ENCODE measurements at places on chromosomes 1 and 21. TPM values are rescaled to one million over a fixed set of nuclear protein-coding genes. Genes with fewer than 3 reads are reported as not detected.

- peak overlapping the region; percentile 17 for H3K4me3 ChIP-seq
- H3K36me3 ChIP-seq = no peaks in the 10 kb centered on the region
- peaks cover 11% of the 10 kb centered on the region for H3K4me1 ChIP-seq
- H3K27me3 ChIP-seq = peaks cover 19% of the 10 kb centered on the region
Measured at GRCh38 chr1:16026723-16027484, 5.1 kb downstream of the CLCNKA start.

DNA sequence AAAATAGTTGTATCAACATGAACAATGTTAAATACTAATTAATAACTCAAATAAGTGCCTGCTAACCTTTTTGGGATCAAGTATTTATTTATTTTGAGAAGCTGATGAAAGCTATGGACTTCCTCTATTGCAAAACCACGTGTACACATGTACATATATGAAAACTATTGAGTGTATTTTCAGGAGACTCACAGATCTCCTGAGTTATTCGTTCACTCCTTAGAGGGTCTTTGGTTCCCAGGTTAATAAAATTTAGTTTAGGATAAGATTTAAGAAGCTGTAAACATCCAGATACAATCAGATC lies 130.5 kb downstream of the DISC1 start:
- no peak overlapping the region for H3K4me3 ChIP-seq
- H3K27me3 ChIP-seq = no peaks in the 10 kb centered on the region
- DNase-seq = no peak
- H3K27ac ChIP-seq = no peak overlapping the region

- H3K27ac ChIP-seq = no peak overlapping the region
- no peaks in the 10 kb centered on the region for H3K4me1 ChIP-seq
- H3K27me3 ChIP-seq = no peaks in the 10 kb centered on the region
- H3K36me3 ChIP-seq = peaks cover 91% of the 10 kb centered on the region
Measured at GRCh38 chr1:160354388-160354985, 11.3 kb downstream of the NCSTN start.

- H3K4me1 ChIP-seq = no peaks in the 10 kb centered on the region
- no peak for DNase-seq
- no peaks in the 10 kb centered on the region for H3K36me3 ChIP-seq
- no peak overlapping the region for H3K27ac ChIP-seq
- no peaks in the 10 kb centered on the region for H3K27me3 ChIP-seq
Measured at GRCh38 chr1:178407655-178408054, 89.1 kb downstream of the CLEC20A start.

GRCh38 chr1:166193057-166193698 lies 26.4 kb upstream of the FAM78B start:
- H3K36me3 ChIP-seq = no peaks in the 10 kb centered on the region
- no peak overlapping the region for H3K27ac ChIP-seq
- H3K4me1 ChIP-seq = no peaks in the 10 kb centered on the region
- no peaks in the 10 kb centered on the region for H3K27me3 ChIP-seq

DNA sequence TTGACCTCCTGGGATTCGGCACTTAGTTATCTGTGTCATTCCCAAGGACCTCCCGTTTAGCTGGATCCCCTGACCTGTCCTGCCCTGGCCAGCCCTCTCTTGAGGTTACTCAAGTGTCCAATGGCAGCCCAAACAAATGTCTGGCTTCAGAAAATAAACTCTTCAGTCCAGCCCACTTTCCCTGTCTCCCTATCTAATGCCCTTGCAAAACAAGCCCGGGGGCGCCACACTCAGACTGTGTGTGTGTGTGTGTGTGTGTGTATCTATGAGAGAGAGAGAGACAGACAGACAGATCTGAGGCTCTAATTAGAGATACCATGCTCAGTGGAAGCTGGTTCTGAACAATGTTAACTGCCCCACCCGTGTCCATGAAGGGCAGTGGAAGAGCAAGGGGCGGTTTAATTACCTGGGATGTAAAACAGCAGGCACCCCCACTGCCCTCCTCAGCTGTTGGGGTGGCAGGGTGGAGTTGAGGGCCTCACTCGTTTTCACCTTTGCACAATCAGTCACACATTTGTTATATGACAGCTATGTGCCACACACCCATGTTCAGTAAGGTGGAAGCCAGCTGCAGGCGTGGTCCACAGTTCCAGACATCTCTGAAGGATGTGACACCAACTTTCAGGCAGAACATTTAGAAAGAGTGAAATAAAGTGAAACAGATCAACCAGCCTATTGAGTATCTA lies 57.4 kb downstream of the B3GALT5 start:
- no peak overlapping the region for H3K4me3 ChIP-seq
- H3K36me3 ChIP-seq = no peaks in the 10 kb centered on the region
- H3K27ac ChIP-seq = no peak overlapping the region

DNA sequence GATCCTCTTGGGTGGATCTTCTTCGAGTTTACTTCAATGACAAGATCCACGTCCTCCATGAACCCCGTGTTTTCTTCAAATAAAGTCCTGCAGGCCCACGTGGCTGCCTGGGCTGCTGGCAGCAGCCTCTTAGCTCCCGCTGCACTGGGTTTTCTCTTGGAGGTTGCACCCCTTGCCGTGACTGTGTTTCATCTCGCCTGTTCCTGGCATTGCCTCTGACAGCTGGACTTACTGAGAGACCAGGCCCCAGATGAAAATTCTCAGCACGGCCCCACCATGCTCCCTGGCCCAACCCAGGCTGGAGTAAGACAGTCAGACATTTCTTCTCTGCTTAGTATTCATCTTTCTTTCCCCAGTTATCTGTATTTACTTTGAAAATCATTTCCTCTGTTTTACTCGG lies 274.8 kb upstream of the RUNX1 start:
- H3K27ac ChIP-seq = no peak overlapping the region
- no peaks in the 10 kb centered on the region for H3K36me3 ChIP-seq
- DNase-seq = no peak
- no peaks in the 10 kb centered on the region for H3K27me3 ChIP-seq
- H3K4me3 ChIP-seq = no peak overlapping the region

Gene PRKAA2
- total RNA-seq = not detected

DNA sequence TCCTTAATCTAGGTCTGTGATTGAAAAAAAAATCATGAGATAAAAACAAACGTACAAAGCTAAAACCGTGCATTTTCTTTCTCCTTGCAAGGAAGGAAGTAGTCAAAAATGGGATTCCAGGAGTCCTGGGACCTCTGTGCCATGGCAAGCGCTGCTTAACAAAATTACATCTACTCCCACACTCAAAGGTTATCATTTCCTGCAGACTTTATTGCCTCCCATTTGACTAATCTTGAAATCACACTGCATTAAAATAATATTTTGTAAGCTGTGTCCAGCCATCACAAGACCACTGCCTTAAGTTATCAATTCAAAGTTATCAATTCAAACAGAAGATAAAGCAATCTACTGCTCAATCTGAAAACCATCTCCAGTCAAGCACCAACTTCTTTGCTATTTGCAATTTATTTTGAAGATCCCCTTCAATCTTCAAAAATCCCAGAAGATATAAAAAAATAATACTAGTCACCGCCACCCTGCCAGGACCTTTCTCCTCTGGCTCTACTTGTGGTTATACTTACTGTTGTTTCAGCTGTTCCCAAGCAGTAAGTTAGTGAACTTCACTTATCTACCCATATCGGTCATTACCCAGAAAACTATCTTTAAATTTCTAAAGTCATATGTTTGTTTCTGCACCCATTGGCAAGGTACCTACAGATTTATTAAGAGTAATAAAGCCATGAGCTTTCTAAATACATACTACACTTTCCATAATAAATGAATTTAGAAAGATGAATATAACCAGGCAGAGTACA lies 38.1 kb upstream of the RAP1GAP start:
- H3K4me1 ChIP-seq = no peaks in the 10 kb centered on the region
- DNase-seq = no peak
- H3K27ac ChIP-seq = no peak overlapping the region
- no peak overlapping the region for H3K4me3 ChIP-seq

GRCh38 chr1:55575571-55576279 lies 360.6 kb upstream of the USP24 start:
- no peaks in the 10 kb centered on the region for H3K36me3 ChIP-seq
- H3K4me3 ChIP-seq = no peak overlapping the region
- H3K27me3 ChIP-seq = no peaks in the 10 kb centered on the region
- H3K27ac ChIP-seq = no peak overlapping the region
- no peak for DNase-seq

Gene CFHR2
- total RNA-seq = not detected

Gene SHE
- total RNA-seq = not detected

Gene CAMK2N1
- 2.3 TPM for total RNA-seq

GRCh38 chr1:185843986-185844385 lies 109.8 kb downstream of the HMCN1 start:
- H3K27me3 ChIP-seq = no peaks in the 10 kb centered on the region
- H3K4me1 ChIP-seq = no peaks in the 10 kb centered on the region

Gene GSTM5
- 0.36 TPM for total RNA-seq
